ENCODE measurements at places on chromosomes 1 and 21.

- DNase-seq = peak; percentile 60
Measured at GRCh38 chr1:160830321-160831153, 32.1 kb downstream of the CD244 start.

GRCh38 chr21:27425172-27425571, 458.3 kb upstream of the ADAMTS5 start:
- no peak for DNase-seq

- DNase-seq = no peak
Measured at GRCh38 chr1:92707292-92707691, 77.6 kb downstream of the EVI5 start.

GRCh38 chr1:107198561-107198960, 57.7 kb downstream of the NTNG1 start:
- DNase-seq = no peak

GRCh38 chr1:222234351-222234750, 313.6 kb downstream of the HHIPL2 start:
- DNase-seq = no peak

DNA sequence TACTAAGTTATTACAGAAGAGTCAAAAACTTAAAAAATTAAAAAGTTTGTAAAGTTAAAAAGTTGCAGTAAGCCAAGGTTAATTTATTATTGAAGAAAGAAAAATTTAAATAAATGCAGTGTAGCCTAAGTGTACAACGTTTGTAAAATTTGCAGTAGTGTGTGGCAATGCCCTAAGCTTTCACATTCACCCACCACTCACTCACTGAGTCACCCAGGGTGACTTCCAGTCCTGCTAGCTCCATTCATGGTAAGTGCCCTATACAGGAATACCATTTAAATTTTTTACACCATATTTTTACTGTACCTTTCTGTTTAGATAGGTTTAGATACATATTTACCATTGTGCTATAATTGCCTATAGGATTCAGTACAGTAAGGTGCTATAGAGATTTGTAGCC, 88.6 kb downstream of the CTH start:
- DNase-seq = no peak

GRCh38 chr1:41898191-41898713, 20.5 kb downstream of the HIVEP3 start:
- DNase-seq = peak; percentile 70

GRCh38 chr1:108533351-108534083, 26.4 kb upstream of the EEIG2 start:
- DNase-seq = no peak

- DNase-seq = no peak
Measured at GRCh38 chr1:179206812-179207211, 22.7 kb downstream of the ABL2 start.

- no peak for DNase-seq
Measured at GRCh38 chr1:154706851-154707250, 98.9 kb upstream of the ADAR start.

- no peak for DNase-seq
Measured at GRCh38 chr21:34534522-34534921, 22.5 kb upstream of the KCNE1 start.

GRCh38 chr1:116289193-116289592, 83.9 kb upstream of the ATP1A1 start:
- DNase-seq = no peak

DNA sequence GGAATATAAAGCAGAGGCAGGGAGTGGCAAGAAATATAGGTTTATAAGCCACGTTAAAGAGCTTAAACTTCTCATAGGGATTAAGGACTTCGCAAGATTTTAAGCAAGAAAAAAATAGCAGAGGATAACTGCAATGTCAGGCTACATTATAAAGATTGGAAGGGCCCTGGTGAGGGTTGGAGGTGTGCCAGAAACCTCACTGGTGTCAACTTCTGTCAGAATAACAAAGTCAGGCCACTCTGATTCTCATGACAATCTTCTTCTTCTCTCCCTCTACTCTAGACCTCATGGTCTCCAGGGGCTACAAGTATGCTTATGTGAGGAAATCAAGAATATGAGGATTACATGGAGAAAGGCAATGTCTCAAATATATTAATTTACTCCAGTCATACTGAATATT, 32.6 kb upstream of the FMO2 start:
- DNase-seq = no peak

DNA sequence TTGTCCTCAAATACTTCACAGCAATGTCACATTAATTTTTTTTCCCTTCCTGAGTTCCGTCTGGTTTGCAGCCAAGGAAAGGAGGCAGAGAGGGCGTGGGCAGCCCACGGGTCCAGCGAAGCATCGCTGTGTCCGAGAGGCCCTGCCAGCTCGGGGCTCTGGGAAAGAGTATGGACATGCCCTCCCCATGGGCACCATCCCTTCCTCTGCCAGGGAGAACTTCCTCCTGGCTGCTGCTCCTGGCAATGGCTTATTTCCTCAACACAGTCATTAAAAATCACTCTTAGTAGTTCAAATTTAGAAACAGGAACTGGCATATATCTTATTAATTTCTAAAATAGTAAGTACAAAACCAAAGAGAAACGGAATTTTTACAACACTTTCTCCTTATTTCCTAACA, 115.4 kb downstream of the RIPK4 start:
- DNase-seq = no peak

- DNase-seq = no peak
Measured at GRCh38 chr21:46301759-46302158, 15.6 kb downstream of the YBEY start.

- no peak for DNase-seq
Measured at GRCh38 chr1:153652805-153653500, 5.5 kb upstream of the SNAPIN start.

- DNase-seq = peak; percentile 57
Measured at GRCh38 chr1:24390924-24391782, 22.4 kb downstream of the STPG1 start.

DNA sequence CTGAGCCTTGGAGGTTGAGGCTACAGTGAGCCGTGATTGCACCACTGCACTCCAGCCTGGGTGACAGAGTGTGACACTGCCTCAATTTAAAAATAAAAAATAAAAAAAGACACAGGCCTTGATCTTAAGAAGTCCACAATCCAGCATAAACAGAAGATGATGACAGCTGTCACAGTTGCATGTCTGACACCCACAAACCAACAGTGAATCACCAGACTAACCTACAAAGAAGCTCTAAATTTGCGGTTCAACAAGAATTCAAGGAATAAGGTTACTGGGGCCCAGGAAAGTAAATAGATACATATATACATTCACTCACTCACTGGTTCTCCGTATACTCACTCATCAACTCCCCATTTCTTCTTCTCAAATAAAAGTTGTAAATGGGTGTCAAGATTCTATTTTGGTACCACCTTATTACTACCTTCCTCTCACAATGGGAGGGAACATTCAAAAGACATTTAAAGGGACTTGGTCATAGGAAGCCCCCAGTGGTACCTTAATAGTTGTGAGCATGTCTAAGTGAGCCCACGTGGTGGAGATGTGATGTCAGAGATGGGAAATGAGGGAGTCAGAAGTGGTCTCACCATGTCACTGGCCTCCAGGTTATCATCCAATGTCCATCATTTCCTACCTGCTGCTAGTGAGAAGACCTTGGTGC, 66.9 kb upstream of the PRDX6 start:
- no peak for DNase-seq

- DNase-seq = no peak
Measured at GRCh38 chr1:113388621-113389358, 1.5 kb upstream of the MAGI3 start.

All from stimulated activated CD4-positive, alpha-beta T cell treated with anti-CD3 and anti-CD28 coated beads, Interleukin-2, amount 100 ng/mL, for 4 hours (primary cell).